Hippocampal formation (tissue), 2 donors: ENCODE measurements at places on chromosomes 3 and 15.

DNA sequence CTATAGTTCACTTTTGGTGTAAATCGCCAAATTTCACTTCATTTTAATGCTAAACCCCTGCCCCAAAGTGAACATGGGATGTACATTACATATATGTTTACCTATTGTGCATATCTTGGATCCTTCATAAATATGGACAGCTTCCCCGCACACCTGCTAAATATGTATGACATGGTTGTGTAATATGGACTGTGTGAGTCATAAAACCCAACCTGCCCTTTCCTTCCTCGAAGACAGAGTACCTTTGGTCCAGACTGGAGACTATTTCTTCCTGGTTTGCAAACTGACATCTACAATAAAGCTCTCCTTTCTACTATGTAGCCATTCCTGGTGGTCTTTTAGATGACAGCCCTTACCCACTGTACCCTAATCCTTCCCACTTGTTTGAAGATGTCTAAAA, 12.4 kb downstream of the ACTC1 start:
- no peak for DNase-seq

DNA sequence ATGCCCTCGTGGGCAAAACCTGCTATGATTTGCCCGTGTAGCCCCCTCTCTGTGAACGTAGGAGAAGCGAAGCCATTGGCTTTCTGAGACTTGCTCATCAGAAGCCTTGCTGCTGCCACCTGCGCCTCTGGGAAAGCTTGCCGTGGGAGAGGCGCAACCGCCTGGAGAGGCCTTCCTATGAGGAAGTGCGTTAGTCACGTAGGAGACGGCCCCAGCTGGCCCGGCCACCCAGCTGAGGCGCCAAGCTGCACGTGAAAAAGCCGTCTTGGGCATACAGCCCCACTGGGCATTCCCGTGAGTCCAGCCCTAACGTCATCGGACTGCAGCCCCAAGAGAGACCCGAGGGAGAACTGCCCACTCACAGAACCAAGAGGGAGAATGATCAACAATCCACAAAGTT, 49.1 kb upstream of the TJP1 start:
- DNase-seq, result no peak

GRCh38 chr15:66997212-66997611, 68.2 kb upstream of the SMAD3 start:
- no peak for DNase-seq

DNA sequence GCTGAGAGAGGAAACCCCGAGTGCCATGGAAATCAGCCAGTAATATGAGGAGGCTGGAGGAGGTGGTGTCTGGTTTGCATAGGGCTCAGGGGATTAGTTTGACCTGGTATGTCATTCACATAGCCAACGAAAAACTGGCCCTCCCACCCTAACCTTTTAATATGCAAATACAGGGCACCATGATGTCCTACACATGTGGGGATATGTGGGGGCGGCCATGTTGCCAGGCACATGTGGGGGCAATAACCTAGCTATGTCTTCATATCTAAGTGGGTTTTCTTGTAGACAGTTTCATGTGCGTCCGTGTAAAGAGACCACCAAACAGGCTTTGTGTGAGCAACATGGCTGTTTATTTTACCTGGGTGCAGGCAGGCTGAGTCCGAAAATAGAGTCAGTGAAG, 110.1 kb downstream of the MOBP start:
- DNase-seq, result no peak

GRCh38 chr15:44570361-44570760, 33.4 kb downstream of the EIF3J start:
- no peak for DNase-seq

GRCh38 chr15:55008421-55008820, 188.3 kb downstream of the RSL24D1 start:
- DNase-seq, result no peak

DNA sequence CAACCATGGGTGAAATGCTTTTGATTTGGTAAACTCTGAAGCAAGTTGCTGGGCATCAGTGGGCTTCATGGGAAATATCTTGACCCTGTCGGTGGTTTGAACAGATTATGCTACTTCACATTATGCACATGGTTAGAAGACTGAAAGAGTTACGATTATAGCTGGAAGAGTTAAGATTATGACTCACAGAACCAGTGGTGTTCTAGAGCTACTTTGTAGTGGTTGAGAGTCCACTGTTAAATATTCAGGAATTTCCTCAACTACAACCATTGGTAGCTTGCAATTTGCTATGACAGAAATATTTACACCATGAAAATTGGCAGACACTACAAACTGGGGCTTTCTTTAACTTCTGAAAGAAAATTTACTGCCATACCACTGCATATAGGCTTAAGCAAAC, 99.3 kb downstream of the GADL1 start:
- no peak for DNase-seq

GRCh38 chr15:74108111-74108510, 22.3 kb upstream of the ISLR2 start:
- DNase-seq, result no peak

DNA sequence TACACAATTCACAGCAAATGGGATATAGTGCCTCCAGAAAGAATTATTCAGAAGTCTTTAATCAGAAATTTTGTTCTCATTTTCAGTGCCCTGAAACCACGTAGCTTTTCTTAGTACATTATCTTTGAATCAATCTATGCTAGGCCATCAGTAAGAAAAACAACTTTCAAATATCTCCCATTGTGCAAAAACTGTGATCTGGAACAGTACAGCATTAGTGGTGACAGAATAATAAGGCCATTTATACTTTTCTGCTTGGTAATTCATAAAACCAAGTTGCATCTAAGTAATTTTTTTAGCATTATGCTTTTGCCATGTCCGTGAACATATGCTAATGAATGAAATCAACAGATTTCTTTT, 35.4 kb upstream of the ZNF385D start:
- DNase-seq, result no peak

DNA sequence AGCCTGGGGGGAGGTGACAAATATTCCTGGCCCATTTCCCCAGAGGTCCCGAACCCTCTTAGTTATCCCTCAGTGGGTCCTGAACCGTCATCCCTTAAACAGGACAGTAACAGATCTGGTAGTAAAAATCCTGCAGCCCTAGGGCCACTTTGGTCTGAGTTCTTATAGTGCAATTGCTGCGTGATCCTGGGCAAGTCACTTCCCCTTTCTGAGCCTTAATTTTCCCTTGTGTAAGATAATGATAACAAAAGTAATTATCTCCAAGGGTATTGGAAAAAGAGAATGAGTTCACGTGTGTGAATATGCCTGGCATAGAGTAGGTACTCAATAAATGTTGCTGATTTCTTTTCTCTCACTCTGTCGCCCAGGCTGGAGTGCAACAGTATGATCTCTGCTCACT, 2.9 kb upstream of the JAGN1 start:
- DNase-seq, result no peak

- no peak for DNase-seq
These were observed 338.5 kb upstream of the THBS1 start for GRCh38 chr15:39242345-39242744.

DNA sequence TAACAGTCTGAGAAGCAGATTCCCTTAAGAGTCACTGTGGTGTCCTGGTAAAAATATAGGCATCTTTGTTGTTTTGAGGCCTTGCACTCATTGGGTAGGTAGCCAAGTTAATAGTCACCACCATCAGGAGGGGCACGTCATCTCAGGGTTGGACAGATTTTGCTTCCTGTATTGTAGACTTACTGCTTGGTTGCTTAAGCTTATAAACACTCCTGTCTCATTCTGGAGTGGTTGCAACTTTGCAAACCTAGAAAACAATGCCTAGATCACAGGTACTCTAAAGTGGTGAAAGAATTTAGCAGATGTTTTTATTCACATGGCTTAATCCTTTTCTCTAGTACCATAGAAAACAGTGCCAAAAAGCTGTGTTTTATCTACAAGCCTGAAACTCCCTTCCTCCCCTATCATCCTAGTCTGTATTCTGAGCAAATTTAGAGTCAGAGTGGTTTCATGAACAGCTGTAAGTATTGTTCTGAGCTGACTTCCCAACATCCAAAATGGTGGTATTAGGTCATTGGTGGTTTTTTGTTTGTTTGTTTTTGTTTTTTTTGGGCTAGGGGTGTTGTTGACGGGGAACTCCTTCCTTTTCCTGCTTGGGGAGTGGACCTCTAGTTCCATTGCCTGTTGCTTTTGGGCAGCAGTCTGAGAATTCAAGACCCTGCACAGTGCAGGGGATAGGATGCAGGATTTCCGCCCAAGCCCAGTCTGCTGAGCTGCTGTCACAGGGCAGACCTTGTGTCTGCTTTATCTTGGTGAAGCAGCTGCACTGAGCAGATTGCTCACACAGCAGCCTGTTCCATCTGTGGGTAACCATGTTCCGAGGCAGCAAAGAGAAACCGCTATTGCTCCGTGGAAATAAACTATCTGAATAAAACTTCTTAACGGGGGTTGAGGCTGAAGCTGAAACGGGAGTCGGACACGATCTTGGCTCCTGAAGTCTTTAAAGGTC, 202.0 kb downstream of the AKAP13 start:
- DNase-seq, result no peak

- DNase-seq, result no peak
These were observed 526.7 kb upstream of the NAALADL2 start for GRCh38 chr3:174332391-174332790.

DNA sequence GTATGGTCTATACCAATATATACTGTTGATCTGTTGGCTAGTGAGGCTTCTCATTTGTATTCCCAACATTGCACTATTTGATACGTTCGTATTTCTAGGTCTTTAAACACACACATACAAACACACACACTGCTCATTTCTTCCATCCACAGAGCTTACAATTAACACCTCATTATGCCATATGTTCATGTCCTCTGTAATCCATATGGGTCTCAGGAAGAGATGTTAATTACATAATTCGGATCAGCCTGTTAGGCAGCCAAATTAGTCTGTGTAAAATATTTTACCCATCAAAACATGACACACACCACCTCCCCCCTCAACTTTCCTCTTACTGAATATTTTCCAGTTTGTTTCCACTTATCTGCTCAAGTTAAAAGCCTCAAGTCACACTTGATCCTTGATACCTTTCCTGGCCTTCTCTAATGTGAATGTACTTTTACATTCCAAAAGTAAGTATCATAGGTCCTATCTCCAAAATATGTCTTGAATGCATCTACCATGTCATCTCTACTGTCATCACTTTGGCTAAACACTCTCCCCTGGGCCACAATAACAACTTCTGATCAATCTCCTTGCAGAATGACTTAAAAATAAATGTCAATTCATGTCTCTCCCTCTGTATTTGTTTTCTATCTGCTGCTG, 28.2 kb downstream of the EOGT start:
- DNase-seq, result no peak

- no peak for DNase-seq
These were observed 214.4 kb upstream of the UBE2E1 start for GRCh38 chr3:23591374-23591773.

DNA sequence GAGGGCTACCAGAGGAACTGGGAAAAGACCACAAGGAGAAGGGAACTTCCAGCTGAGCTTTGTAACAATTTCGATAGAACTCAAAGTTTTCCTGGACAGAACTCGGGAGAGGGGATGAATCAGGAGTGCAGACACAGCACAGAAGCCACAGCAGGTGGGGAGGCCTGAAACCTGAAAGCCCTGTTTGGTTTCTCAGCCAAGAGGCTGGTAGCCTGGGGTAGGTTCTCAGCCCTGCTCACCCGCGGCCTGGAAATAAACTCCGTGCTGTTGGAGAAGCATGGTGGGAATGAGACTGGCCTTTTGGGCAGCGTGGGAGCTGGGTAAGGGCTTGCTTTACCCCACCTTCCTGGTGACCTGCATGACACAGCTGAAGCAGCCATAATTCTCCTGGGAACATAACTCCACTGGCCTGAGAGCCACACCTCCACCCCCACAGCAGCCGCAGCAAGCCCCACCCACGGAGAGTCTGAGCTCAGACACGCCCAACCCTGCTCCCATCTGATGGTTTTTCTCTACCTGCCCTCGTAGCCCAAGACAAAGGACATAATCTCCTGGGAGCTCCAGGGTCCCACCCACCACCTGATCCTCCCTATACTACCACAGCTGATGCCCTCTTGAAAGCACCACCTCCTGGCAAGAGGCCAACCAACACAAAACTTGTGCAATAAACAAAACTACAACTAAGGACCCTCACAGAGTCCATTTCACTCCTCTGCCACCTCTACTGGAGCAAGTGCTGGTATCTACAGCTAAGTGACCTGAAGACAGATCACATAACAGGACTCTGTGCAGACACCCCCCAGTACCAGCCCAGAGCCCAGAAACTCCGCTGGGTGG, 52.5 kb upstream of the CHRM5 start:
- DNase-seq, result no peak

DNA sequence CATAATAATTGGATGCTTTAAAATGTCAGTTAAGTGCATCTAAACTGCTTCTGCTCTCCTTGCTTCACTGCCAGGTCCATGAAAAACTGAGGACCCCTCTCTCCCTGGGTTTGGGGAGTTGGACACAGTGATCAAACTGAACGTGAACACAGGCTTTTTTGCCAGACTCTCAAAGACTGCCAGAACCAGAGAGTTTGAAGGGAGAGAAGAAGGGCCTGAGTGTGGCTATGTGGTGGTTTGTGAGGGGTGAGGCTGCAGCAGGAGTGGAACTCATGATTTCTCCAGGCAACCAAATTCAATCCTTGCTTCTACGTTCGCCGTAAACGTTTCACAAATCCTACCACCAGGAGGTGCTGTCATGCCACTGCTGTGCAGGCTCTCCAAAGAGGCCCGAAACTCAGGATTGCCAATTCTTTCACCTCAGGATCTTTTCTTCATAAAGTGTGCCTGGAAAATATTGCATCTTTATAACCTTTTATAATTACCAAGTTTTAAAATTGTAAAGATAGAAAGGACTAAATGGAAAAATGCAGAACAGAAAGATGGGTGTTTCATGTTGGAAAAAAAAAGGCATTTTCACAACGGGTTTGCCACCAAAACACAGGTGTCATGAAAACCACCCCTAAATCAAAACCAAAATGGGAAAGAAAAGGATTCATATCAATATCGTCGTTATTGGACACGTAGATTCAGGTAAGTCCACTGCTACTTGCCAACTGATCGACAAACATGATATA, 19.7 kb downstream of the TM4SF4 start:
- DNase-seq, result peak; percentile 13

- no peak for DNase-seq
These were observed 92.2 kb upstream of the RAP2B start for GRCh38 chr3:153069598-153070510.

- DNase-seq, result no peak
These were observed 1.4 kb downstream of the AHSG start for GRCh38 chr3:186614266-186614596.

DNA sequence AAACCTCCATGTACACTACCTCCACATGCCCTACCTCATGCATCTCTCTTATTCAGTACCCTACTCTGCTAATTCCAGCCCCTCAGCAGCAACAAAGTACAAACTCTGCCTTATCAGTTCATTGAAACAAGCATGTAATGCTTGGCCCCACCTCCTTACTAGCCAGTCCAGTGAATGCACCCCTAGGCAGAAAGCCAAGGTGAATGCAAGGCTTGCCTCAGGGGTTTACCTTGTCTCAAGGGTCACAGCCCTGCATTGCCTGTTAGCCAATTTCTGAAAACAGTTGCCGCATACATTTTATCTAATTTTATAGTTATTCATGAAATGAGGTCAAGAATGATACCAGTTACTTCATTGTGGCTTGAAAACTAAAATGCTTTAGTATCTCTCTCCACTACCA, 576.4 kb downstream of the FHIT start:
- DNase-seq, result no peak

GRCh38 chr3:107407355-107407754, 30.1 kb downstream of the CCDC54 start:
- DNase-seq, result no peak

- no peak for DNase-seq
These were observed 256.0 kb downstream of the ULK4 start for GRCh38 chr3:41705893-41706292.
